ENCODE measurements at places on chromosomes 3 and 15.

DNA sequence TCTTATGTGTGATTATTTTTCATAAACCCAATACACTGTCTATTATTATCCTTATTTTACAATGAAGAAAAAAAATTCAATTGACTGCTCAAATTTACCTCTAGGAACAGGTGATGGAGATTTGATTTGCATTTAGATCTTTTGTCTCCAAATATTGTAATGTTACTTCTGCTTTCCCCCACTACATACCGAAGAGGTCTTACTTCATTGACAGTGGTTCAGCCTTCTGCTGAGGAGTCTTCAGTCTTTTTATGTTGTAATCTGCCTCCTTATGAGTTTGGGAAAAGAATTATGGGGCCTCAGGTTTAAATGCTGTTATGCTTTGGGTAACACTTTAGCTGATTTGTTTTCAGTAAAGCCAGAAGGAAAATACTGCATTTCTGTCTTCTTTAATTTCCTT lies 199.5 kb downstream of the LPP start:
- DNase-seq = no peak

GRCh38 chr15:67944010-67944641 lies 104.3 kb upstream of the RNU6-1 start:
- no peak for DNase-seq

DNA sequence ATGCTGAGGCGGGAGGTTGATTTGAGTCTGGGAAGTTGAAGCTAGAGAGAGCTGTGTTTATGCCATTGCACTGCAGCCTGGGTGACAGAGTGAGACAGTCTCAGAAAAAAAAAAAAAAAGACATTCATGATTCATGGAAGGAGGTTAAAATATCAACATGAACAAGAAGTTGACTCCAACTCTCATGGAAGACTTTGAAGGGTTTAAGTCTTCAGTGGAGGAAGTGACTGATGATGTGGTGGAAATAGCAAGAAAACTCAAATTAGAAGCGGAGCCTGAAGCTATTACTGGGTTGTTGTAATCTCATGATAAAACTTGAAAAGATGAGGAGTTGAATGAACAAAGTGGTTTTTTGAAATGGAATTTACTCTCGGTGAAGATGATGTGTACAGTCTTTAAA lies 491.8 kb downstream of the SQOR start:
- DNase-seq = no peak

DNA sequence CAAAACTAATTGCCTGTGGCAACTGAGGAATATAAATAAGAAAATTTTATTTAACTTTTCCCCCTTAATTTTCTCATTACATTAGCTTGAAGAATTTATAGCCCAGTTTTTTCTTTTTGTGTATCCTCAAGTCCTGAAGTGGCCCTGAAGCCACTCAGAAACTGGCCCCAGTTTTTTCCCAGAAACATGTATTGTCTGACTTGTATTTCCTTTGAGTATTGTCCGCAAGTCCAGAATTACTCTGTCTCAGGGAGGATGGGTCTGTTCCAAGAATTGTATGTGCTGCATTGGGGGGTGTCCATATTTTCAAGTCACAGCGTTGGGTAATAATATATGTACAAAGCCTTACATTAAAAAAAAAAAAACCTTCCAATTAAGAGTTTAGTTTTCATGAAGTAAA lies 149.7 kb upstream of the IL12A start:
- DNase-seq = no peak

DNA sequence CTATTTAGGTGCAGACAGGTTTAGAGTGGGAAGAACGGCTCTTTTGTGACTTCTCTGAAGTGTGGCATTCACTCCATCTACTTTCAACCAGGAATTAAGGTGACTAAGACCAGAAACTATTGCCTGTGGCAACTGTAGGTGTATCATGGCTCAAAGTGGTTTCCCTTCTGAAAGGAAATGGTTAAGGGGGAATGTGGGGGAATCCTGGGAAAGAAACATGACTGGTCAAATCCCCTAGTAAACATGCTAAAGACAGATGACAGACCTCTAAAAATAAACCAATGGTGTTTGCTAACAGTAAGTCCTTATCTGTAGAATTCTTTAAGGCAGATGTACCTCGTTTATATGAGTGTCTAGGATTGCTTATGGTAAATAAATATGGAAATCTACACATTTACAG lies 56.9 kb downstream of the MEGF11 start:
- DNase-seq = no peak
